T-helper 2 cell (primary cell): ENCODE measurements at places on chromosomes 13 and 19.

- no peak for DNase-seq
Measured at GRCh38 chr13:111926501-111927180, 140.3 kb upstream of the SOX1 start.

GRCh38 chr13:20389696-20390525 lies 135.7 kb downstream of the CRYL1 start:
- no peak for DNase-seq

DNA sequence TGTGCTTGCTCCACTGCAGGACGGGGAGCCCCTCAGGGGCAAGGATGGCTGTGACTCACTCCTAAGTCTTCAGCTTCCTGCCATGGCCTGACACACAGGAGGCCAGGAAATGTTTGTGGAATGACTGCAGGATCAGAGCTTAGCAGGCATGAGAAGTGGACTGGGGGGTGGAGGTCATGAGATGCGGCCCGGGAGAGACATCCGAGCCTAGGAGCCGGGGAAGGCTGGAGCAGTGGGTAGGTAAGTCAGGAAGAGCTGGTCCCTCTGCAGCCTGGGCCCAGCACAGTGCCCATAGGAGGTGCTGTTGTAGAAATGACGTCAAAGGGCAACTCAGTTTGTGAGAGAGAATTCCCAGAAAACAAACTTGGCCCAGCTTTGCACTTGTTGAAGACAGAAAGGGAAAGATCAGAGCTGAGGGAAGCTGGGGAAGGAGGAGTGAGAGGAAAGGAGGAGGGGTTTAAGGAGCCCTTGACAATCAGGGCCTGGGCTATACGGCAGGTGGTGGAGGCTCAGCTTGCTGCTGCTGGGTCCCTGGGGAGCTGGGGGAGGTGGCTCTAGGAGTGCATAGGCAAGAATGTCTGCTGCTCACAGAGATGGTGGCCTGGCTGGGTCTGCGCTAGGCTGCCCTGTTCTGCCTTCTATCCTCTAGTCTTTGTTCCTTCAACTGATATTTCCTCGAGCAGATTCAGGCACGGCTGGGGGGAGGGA lies 18.5 kb downstream of the POU2F2 start:
- DNase-seq = no peak

DNA sequence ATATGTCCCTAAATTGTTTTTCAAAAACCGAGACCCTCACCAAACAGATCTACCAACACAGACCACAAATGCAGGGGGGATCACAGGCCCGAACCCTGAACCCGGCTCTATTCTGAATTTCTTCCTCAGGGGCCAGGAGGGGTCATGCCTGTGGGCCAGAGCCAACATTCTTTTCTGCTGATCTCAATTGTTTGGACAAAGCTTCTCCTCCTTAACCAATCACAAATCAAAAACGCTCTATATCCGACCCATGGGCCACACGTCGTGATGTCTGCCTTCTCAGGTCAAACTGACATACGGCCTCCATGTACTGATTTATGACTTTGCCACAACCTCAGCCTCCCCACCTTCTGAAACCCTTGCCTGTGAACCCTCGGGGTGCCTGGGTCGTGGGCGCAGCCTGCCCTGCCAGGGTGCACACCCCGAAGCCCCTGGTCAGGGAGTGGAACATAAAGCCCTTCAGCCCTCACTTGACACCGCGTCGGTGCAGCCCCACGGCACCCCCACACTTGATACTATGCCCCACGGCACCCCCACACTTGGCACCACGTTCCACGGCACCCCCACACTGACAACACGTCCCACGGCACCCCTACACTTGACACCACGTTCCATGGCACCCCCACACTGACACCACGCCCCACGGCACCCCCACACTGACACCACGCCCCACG lies 58.4 kb upstream of the C13orf46 start:
- DNase-seq = no peak

DNA sequence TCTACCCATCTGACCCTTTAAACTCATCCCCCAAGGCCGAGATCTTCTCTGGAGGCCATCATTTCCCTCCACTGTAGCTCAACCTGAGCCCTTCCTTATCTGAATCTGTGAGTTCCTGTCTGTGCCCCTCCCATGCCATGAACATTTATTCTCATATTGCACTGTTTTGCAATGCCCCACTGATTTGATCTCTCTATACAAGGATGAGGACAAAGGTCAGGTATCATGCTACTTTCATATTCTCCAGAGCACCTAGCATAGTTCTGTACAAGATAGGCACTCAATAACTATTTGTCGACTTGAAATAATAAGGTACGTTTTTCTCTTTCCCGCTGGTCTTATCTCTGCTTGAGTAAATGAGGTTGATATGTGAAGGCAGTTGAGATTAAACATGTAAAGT lies 135.5 kb downstream of the KLF5 start:
- DNase-seq = no peak

- no peak for DNase-seq
Measured at GRCh38 chr13:39105110-39105509, 66.9 kb downstream of the NHLRC3 start.

DNA sequence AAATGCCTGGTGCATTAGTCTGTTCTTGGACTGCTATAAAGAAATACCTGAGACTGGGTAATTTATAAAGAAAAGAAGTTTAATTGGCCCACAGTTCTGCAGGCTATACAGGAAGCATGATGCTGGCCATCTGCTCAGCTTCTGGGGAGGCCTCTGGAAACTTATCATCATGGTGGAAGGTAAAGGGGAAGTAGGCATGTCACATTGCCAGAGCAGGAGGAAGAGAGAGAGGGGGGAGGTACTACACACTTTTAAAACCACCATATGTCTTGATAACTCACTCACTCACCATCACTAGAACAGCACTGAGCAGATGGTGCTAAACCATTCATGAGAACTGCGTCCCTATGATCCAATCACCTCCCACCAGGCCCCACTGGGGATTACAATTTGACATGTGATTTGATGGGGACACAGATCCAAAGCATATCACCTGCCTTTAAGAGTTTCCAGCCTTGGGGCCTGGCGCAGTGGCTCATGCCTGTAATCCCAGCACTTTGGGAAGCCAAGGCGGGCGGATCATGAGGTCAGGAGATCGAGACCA lies 219.0 kb downstream of the KATNAL1 start:
- no peak for DNase-seq

DNA sequence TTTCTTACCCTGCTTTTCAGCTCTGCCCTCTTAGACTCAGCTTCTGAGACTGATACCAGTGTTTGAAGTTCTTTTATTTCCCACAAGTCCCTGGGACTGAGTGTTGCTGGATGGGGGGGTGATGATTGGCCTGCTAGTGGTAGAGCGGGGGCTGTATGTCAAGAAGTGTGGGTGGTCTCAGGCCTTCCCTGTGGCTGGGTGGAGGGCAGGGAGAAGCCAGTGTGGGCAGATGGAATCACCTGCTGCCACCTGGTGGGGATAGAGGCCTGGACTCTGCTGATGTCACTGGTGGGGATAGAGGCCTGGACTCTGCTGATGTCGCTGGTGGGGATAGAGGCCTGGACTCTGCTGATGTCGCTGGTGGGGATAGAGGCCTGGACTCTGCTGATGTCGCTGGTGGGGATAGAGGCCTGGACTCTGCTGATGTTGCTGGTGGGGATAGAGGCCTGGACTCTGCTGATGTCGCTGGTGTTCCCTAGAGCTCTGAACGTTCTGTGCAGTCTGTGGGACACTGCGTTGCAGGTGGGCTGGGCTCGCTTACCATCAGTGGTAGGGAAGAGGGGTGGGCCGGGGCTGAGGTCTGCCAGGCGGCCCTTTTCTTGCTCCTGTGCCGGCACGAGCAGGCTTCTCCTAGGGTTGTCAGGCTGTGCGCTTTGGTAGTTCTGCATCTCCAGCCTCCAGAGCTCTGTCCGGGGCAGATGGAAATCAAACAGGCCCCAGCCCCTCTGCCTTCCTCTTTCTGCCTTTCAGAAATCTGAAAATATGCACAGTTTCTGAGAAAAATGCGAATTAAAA lies 101.3 kb downstream of the ARHGEF7 start:
- DNase-seq = no peak
